ENCODE measurements at places on chromosomes 12 and 14.

DNA sequence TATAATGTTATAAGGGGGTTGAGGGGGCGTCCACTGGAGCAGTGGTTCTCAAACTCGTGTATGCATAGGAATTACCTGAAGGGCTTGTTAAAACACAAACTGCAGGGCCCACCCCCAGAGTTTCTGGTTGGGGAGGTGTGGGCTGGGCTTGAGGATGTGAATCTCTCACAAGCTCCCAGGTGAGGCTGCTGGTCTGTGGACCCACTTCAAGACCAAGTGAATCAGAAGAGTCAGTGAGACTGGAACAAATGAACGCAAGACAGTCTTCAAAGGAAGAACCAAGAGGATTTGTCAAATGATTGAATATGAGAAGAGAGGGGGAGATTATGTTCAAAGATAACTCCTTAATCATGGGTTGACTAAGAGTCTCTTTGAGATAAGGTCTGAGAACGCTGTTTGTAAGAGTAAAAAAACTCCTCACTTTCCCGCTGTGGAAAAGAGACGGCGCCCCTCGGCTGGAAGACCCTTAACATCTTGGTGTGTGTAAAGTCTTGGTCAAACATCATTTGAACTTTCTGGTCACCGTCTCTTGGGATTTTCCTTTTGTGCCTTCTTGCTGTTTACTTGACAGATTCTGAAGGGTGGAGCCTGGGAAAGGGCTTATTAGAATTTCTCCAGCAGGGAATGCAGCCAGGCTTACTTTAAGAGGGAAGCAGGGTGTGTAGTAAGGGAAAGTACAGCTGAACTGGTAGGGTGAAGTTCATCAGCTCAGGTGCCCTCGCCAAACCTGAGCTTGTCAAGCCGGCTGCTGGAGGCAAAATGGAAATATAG lies 5.3 kb upstream of the FOXN3 start:
- peak; percentile 44 for DNase-seq

DNA sequence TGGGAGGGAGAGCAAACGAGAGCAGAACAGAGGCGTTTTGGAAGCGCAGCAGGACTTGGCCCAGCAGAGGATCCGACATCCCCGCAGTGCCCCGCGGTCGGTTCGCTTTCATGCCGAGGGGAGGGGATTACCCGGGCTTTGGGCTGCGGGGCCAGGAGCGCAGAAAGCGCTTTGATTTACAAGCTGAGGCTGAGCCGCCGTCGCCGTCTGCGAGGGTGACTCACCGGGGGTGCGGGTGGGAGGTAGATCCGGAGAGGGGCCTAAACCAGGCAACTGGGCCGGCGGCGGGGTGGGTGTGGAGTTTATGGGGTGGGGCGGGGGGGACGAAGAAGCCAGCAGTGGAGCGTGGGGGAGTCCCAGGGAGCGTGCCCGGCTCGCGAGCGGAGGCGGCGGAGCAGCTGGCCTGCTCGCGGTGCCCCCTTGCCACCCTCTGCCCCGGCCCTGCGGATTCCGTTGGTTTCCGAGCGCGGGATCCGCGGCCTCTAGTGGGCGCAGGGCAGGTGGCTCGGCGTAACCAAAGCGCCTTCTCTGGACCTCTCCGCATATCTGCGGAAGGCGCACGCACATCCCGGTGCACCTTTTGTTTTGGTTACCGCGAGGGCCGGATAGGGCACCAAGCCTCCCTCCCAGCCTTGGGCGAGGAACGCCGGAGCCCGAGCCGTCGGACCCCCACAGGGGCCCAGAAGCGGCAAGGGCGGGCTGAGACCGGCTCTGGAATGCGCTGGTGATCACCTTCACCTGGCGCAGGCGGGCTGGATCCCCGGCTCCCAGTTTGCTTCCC lies 2.6 kb downstream of the SIX4 start:
- DNase-seq, result peak; percentile 62

DNA sequence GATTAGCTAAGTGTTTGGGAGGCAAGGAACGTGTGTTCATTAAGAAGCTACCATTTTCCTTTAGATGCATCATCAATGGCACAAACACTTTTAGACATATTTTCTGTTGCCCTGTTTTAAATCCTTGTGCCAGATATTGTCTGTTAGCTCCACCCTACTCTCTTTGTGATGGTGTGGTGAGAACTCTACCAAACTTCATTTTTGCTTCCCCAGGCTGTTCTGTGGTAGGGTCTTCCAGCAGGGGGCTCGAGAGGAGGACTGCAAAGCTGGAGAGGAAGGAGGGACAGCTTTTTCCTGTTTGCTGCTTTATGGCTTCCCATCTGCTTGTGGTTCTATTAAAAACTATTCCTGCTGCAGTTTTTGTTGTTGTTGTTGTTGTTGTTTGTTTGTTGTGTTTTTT lies 23.8 kb upstream of the STRAP start:
- no peak for DNase-seq

GRCh38 chr12:29799591-29799990 lies 15.8 kb upstream of the TMTC1 start:
- no peak for DNase-seq

DNA sequence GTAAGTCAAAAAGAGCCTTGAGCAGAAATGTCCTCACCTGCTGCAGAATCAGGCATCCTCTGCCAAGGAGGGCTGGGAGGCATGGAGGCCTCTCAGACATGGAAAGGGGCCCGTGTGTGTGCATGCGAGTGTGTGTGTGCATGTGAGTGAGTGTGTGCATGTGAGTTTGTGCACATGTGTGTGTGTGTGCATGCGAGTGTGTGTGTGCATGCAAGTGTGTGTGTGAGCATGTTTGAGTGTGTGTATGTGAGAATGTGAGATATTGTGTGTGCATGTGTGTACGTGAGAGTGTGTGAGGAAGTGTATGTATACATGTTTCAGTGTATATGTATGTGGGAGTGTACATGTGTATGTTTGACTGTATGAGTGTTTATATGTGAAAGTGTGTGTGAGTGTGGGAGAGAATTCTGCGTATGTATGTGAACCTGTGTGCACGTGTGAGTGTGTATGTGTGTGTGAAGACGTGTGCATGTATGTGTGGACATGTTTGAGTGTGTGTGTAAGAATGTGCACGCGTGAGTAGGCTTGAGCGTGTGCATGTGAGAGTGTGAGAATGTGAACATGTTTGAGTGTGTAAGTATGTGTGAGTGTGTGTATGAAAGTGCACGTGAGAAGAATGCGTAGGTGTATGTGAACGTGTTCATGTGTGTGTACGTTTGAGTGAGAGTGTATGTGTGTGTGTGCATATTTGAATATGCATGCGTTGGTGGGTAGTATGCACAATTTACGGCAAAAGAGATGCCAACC lies 90.8 kb downstream of the TBX5 start:
- DNase-seq, result no peak

DNA sequence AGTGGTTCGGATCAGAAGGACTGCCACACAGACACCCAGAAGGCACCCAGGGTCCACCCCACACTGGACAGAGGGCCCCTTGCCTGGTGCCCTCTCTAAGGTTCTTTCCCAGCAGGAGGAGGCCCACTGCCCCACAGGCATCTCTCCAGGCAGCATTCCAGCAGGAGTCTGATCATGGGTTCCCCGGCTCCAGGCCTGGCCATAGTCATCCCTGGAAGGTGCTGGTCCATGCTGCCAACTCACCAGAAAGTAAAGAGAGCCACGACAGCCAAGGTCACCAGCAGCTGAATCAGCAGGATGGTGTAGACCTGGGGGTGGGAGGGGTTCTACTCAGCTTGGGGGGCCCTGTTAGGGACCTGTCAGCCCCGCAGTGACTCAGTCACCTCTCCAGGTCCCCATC lies 6.4 kb downstream of the FAIM2 start:
- DNase-seq, result no peak

- no peak for DNase-seq
Measured at GRCh38 chr12:110168732-110169455, 44.7 kb downstream of the IFT81 start.

DNA sequence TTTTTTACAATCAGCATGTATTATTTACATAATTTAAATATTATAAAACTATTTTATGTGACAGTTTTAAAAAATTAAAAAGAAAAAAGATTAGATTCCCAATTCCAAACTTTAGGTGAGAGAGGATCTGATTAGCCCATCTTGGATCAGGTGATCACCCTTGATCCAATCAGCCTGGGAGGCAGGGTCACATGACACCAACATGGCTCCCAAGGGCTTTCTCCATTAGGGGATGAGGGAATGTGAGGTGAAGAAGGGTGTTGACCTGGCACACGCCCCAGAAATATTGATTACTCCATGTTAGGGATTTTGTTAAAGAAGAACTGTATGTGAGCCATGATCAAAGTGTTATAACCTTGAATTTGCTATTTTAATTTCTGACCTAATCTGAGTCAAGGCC lies 225.4 kb downstream of the RBM19 start:
- no peak for DNase-seq

DNA sequence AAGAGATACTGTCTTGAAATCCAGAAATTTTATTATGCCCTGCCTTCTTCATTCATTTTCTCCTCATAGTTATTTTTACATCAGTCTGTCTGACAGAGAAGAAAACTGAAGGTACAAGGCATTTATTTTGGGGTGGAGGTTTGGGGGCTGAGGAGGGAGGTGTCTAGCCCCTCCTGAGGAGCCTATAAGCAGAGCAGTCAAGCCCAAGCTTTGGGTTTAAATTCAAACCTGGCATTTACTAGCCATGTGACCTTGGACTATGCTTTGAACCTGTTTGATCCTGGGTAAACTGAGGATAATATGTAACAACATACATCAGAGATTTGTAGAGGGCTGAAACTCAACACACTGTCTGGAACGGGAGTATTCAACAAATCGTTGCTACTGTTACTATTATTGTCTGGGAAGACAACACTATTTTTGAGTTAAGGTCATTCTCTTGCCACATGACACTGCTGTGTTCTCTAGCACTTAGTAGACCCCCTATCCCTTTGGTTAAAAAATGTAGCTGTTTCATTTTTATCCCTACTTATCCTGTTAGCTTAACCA lies 66.1 kb upstream of the STRN3 start:
- DNase-seq, result no peak

DNA sequence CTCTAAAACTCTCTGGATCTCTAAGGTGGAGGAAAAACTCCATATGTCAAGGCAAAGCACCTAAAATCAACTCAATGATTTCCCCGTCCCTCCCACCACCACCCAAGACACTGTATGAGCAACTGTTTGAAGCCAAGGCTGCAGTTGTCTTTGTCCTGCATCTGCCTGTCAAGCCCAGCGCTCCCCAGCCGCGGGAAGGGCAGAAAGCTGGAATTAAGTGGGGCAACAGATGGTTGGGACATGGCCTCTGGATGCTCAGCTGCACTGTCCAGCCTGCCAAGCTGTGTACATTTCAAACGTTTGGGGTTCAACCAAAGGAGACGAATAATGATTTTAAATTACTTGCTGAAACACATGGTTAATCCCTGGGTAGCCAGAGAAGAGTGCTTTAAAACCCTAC lies 42.2 kb upstream of the PTGR2 start:
- DNase-seq, result no peak

DNA sequence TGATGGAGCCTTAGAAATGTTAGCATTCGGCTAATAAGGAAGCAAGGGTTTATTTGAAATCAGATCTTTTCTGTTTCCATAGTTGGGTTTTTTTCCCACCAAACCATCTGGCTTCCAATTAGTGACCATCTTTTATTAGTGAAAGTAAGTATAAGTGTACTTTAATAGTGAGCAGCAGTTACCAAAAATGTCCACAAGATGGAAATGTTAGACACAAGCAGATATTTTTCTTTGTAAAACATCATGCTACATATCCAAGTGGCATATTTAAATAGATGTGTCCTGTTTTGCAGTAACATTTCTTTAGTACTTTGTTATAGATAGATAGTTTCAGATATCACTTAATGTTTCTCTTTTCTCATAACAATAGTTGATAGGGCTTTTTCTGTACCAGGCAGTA lies 28.8 kb downstream of the YEATS4 start:
- no peak for DNase-seq

DNA sequence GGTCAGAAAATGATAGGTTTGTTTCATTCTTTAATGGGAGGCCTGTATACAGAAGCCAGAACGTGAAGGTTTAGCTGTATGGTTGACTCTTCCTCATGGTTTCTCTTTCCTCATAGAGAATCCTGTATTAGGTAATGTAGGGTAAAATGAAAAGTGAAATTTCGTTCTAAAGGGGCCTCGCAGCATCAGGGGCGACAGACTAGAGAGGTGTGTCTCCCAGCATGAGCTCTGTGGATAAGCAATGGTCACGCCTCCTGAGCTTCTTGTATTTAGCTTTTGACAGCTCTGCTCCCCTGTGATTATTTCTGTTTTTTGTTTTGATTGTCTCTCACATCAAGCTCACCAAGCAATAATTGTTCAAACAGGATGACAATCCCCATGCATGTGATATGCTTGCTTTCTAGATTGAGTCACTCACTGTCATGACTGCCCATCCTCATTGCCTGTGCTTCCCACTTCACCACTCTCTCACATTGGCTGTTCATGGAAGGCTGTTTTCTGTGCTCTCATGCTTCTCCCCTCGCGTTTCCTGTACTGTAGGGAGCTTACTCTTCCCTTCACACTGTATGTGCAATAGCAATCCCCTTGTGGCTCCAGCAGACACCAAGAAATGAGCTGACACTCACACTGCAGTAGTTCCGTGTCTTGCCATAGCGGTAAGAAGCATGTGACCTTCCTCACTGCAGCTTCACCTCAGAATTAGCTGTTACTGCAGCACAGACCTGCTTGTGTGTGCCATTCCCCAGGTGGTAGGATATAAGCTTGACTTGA lies 44.0 kb downstream of the RAD52 start:
- DNase-seq, result no peak

DNA sequence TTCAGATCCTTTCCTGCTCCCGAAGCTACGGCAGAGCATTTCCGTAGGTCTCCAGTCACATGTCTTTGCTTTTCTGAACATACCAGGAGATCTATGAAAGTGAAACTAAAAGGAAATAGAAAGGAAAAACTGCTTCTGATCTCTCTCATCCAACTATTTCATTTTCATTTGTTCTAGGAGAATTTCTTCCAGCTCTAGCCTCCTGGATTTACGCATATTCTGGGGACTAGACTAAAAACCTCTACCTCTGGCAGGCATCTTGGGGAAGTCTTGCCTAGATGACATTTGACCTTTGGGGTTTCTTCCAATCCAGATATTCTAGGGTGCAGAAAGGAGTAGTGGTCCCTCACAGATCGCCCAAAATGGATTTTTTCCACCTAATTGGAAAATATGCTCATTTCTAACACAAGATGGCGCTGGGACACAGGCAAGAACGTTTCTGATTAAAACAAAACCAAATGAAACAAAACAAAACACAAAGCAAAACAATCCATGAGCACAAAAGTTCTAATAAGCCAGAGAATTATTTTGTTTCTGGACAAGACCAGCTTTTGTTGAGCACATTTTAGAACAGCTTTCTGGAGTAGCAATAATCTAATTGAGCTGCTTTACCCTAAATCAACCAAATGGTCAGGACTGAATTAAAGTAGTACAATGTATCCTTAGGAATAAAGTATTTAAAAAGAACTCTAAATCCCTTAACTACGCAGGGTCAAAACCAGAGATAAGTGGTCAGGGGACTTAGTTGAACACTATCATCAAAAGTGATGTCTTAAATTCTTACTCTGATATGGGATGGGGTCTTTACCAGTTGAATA lies 12.3 kb upstream of the PARP11 start:
- DNase-seq, result no peak

GRCh38 chr12:132956011-132956788 lies at the start of gene ZNF605:
TSS of gene ZNF605 (minus strand) at chr12:132956306. CDS start at chr12:132945635, 10,671 bp downstream.
- DNase-seq, result peak; percentile 68

GRCh38 chr14:58104808-58105207 lies 47.2 kb downstream of the ARMH4 start:
- DNase-seq, result no peak

GRCh38 chr12:24560831-24561271 lies 388.1 kb downstream of the BCAT1 start:
- no peak for DNase-seq

Measured in activated CD8-positive, alpha-beta memory T cell treated with anti-CD3 and anti-CD28 coated beads for 4 hours (primary cell).